ENCODE measurements at places on chromosomes 11 and 22.

DNA sequence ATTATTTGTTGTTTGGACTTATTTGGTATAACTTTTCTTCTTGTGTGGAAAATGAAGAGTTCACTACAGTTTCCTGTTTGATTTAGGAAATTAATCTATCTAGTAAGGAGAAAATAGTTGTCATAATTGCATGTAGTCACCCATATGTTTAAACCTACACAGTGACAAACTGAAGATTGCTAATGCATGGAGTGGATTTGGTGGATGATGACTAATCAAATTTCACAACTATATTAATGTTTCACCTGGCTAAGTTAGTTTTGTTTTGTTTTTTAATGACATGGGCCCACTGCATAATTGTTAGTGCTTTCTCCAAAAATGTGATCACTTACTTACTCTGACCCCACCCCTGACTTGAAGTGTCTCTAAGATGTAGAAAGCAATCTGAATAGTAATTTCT is 170.6 kb downstream of the DYNC2H1 start:
- DNase-seq, result no peak

GRCh38 chr11:122864386-122865115 is 18.0 kb upstream of the JHY start:
- no peak for DNase-seq

DNA sequence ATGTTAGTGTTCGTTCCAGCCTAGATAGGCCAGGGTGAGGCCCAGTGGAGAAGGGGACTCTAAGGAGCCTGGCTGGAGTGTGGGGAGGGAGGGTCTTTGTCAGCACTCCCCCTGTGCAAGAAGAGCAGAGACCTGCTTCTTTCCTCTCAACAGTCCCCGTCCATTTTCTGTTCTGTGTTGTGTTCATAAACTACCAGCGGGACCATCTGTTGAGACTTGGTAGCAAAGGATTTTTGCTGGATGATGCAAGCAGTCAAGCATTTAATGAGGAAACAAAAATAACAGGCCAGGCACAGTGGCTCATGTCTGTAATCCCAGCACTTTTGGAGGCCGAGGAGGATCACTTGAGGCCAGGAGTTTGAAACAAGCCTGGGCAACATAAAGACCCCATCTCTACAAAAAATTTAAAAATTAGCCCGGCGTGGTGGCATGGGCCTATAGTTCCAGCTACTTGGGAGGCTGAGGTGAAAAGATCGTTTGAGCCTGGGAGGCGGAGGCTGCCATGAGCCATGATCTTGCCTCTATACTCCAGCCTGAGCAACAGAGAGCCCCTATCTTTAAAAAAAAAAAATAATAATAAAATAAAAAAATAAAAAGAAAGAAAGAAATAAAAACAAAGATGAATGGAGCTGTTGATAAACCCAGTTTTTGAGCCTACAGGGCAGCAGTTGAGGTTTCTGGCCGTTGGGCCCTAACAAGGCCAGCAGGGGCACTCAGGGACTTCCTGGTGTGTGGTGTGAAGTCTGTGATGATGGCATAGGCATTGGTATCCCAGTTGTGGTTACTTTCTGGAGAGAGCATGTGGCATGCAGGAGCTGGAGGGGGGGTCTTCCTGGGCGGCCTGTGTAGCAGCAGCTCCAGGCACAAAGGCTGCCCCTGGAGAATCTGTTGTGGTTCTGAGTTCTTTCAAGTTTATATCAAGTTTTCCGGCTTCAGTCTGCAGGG is 1.7 kb upstream of the TXNRD2 start:
- no peak for DNase-seq

GRCh38 chr22:29385151-29385704 is 3.1 kb downstream of the AP1B1 start:
- no peak for DNase-seq

- DNase-seq, result no peak
Observed at GRCh38 chr11:61921446-61921845, 4.1 kb upstream of the RAB3IL1 start.

GRCh38 chr11:33930317-33931021 is 38.6 kb upstream of the LMO2 start:
- no peak for DNase-seq

DNA sequence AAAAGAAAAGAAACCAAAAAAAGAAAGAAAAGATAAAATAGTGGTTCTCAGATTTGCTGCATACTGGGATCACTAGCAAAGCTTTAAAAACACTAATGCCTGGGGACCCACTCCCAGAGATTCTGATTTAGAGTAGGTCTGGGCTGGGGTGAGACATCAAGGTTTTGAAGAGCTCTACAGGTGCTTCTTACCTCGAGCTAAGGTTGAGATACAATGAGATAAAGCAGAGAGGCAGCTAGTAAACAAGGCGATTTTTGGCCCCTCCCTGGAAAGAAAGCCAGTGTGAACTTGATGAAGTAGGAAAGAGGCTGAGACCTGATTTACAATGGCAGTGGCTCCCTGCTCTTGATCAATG is 327.6 kb upstream of the CCDC90B start:
- DNase-seq, result no peak

- no peak for DNase-seq
Observed at GRCh38 chr22:44247923-44248892, 64.5 kb downstream of the SHISAL1 start.

- no peak for DNase-seq
Observed at GRCh38 chr22:25060522-25061071, 108.1 kb downstream of the KIAA1671 start.

GRCh38 chr22:30605449-30606110 is 1.4 kb upstream of the TCN2 start:
- peak; percentile 37 for DNase-seq

GRCh38 chr11:12377106-12377823 is at the start of gene PARVA:
Gene PARVA, plus strand, starts transcription at chr11:12377571. Its CDS starts 77 bp downstream, at chr11:12377648.
- DNase-seq, result no peak

DNA sequence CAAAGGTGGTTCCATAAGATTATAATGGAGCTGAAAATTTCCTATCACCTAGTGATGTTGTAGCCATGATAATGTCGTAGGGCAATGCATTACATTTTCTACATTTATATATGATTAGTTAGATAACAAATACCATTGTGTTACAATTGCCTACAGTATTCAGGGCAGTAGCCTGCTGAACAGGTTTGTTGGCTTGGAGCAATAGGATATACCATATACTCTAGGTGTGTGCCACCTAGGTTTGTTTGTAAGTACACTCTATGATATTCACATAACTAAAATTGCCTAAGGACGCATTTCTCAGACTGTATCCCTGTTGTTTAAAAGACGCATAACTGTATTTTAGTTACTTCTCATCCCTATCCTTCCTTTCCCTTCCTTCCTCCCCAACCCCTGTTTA is 13.6 kb downstream of the PLEKHB1 start:
- DNase-seq, result no peak

DNA sequence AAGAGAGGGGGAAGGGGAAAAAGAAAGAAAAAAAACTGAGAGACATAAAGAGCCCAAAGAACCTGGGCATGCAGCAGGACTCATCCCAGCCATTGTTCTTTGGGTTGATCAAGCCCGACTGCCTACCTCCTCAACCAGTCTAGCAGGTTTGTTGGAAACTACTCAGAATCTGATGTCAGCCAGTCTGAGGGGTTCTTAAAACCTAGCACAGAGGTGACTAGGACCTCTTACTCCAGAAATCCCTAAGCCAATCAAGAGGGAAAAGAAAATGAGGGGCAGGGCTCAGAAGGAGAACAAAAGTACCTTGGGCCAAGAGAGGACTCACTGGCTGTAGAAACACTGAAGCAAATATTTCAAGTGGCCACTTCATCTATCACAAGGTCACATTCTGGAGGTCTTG is 228.0 kb downstream of the AASDHPPT start:
- no peak for DNase-seq

DNA sequence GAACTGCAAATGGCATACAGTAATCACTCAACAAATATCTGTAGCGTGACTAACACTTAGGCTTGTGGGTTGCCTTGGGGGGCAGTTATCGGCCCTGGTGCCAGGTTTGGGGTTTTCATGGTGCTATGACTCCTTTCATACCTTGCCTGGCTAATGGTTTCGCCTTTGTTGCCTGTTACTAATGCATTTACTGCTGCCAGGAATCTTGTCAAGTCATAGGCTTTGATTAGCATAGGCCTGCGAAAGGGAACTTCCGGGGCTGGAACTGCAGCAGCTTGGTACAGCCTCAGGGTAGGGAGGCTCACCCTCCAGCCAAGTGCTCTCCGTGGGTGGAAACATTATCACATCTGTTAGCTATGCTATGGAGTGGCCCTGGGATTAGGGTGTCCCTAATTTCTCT is 13.2 kb downstream of the SLC25A18 start:
- DNase-seq, result no peak

GRCh38 chr11:2289350-2289749 is 12.4 kb downstream of the C11orf21 start:
- DNase-seq, result no peak

DNA sequence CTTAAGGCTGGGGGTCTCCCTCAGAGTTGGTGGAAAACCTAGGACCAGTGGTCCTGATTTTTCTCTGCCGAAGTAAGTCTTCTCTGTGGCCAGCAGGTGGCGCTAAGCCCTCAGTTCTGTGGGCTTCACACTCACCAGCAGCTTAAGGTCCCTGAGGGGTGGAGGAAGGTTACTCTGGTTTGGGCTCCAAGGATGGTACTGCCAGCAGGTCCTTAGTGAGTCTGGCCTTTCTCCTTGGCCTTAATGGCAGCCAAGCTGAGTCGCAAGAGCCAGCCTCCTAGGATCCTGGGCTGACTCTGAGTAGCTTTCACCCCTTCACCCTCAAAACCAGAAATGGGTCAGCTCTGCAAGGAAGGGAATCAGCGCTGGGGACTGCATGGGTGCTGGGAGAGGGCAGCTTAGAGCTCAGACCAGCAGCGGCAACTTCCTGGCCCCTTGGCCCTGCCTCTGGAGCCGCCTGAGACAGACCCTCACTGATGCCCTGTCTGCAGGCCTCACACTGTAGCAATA is 4.4 kb downstream of the KCNJ11 start:
- DNase-seq, result peak; percentile 87

GRCh38 chr11:112453601-112454577 is 193.2 kb upstream of the PLET1 start:
- no peak for DNase-seq

DNA sequence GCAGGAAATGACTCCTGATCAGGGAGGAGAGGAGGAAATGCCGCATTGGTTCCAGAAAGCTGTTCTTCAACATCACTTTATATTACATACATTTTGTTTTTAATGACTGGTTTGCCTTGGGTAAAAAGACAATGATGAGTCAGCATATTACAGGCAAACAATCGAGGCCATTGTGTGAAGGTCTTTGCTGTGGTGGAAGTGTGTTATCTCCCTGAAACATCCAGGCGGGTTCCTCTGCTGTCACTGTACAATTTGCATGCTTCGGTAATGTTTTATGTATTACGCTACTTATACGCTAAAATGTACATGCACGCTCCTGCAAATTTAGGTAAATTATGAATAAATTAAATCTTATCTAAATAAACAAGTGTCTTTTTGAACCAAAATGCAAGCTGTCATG is 161.1 kb downstream of the KIRREL3 start:
- no peak for DNase-seq

DNA sequence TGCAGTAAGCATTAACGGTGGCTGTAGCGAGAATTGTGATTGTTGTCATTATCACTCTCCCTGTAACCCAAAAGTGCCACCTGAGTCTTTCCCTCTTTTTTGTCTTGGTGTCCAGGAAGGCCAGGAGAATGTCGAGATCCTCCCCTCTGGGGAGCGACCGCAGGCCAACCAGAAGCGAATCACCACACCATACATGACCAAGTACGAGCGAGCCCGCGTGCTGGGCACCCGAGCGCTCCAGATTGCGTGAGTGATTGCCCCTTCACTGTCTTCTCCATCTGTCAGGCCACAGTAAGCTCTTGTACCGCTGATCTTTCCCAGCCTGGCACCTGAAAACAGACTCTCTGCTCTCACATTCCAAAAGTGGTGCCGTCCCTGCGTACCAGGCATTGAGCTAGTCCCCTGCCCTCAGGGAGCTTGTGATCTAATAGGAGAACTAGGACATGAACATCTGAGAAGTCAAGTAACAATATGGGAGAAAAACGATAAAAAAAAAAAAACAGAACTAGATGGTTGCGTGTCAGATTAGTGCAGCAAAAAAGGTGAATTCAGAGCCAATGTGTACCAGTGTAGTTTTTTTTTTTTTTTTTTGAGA is 5.8 kb downstream of the POLR2F start:
- no peak for DNase-seq

DNA sequence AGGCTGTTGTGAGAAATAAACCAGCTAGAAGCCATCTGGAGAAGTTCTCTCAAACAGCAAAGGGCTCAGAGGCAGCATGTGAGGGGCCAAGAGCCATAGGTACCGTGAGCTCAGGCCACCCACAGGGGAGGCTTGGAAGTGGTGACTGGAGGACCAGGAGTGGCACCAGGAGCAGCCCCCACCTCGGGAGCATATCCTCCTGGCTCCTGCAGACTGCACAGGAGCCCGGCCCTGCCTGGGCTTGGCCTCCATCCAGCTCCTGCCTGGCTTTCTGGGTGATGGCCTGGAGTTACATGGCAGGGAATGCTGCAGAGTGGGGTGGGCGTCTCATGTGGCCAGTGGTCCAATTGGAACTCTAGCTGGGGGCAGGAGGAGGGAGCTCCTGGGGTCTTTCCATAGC is 4.2 kb upstream of the MPPED1 start:
- DNase-seq, result no peak

DNA sequence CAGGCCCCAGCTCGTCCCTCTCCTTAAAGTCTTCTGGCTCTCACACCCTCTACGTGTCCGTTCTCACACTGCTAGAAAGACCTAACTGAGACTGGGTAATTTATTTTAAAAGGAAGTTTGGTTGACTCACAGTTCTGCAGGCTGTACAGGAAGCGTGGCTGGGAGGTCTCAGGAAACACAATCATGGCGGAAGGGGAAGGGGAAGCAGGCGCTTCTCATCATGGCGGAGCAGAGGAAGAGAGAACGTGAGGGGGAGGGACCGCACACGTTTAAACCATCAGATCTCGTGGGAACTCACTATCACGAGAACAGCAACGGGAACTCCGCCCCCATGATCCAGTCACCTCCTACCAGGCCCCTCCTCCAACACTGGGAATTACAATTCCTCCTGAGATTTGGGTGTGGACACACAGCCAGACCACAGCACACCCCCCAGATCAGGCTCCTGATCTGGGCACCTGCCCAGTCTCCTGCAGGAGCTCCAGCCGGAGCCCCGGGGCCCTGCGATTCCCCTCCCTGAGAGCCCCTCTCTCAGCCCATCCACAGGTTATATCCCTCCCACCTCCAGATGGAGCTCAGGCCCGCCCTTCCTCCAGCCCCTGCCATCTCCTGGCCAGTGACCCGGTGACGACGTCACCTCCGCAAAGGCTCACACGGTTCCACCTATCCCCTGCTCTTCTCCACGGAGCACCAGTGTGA is 170.2 kb downstream of the BRD1 start:
- no peak for DNase-seq

Data from NCI-H1092 (cell line).